Purkinje cell (primary cell): ENCODE measurements at places on chromosomes 7 and 10. TPM values are rescaled to one million over a fixed set of nuclear protein-coding genes. Genes with fewer than 3 reads are reported as not detected.

The NANOS1 gene
- polyA plus RNA-seq: 1.4 and 1.6 TPM in 2 replicates

The ANLN gene
- polyA plus RNA-seq: 2.1 and 4.8 TPM in 2 replicates

The CYP2C19 gene
- polyA plus RNA-seq: 0.94 and 2.6 TPM in 2 replicates

The C10orf67 gene
- polyA plus RNA-seq: 0.27 TPM in 1 of 2 replicates, not detected in the other

The OAT gene
- polyA plus RNA-seq: 123 and 198 TPM in 2 replicates

The ASAH2B gene
- polyA plus RNA-seq: 8.2 and 10.8 TPM in 2 replicates
